HCT116 (cell line): ENCODE measurements at places on chromosomes 6 and 20. TPM values are rescaled to one million over a fixed set of nuclear protein-coding genes. Genes with fewer than 3 reads are reported as not detected.
A peak's percentile ranks its signal among the peaks of the same experiment; 100 is the strongest.

Gene SLC22A16
- not detected for total RNA-seq

Gene SULF2
- 13.0 TPM for total RNA-seq

Gene BPIFB3
- not detected for total RNA-seq

Gene RAET1E
- total RNA-seq, result 3.9 TPM

- H3K4me1 ChIP-seq, result peaks cover 22% of the 10 kb centered on the region
- H3K4me3 ChIP-seq, result no peak overlapping the region
- peaks cover 55% of the 10 kb centered on the region for H3K27me3 ChIP-seq
These were observed 9.6 kb downstream of the VSX1 start for GRCh38 chr20:25072226-25072811.

DNA sequence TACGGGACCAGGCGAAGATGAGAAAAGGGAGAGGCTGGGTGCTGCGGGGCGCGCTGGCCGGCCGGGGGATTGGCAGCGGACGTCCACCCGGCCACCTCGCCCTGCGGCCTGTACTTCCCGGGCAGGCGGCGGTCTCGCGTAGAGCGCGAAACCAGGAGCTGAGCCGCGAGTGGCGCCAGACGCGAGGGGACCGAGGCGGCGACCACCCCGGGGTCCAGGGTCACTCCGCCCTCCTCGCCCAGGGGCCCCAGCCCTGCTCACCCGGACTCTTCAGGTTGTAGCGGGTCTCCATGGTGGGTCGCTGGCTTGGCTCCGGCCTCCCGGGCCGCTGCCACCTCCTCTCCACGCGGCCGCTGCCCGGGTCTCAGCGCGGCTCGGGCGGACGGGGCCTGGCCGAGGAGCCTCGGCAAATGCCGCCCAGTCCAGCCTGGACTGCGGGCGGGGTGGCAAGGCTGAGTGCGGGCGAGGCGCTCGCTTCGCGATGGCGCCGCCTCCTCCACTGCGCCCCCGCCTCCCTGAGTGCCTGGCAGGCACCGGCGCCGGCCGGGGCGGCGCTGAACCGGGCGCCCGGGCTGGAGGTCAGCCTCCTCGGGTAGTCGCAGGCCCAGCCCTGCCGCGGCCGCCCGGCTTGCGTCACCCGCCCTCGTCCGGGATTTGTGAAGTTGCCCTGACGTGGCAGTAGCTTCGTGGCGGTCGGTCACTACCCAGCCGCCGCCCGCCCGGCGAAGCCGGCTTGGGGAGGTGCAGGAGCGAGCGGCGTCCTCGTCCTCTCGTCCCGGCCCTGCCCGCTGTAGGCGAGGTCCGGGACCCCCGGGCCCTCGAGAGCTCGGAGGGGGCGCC, at the start of gene UBE2J1:
Gene UBE2J1, minus strand, starts transcription at position 445 of the 840 bp plus-strand sequence. Its CDS starts 153 bp downstream, at position 292.
- H3K27ac ChIP-seq, result peak within 1 kb of the TSS; percentile 79
- DNase-seq, result peak; percentile 57
- H3K27me3 ChIP-seq, result no peaks in the 10 kb centered on the region
- peak within 1 kb of the TSS; percentile 71 for H3K4me3 ChIP-seq

- no peaks in the 10 kb centered on the region for H3K27me3 ChIP-seq
- no peaks in the 10 kb centered on the region for H3K36me3 ChIP-seq
- peaks cover 21% of the 10 kb centered on the region for H3K4me1 ChIP-seq
- no peak for DNase-seq
These were observed at the start of gene GCNT2 for GRCh38 chr6:10521104-10521808. GCNT2 (plus strand) TSS chr6:10521351; CDS start chr6:10528912, 7,561 bp downstream.

GRCh38 chr6:154113392-154113791, 74.4 kb downstream of the OPRM1 start:
- H3K4me1 ChIP-seq, result peaks cover 6% of the 10 kb centered on the region
- no peaks in the 10 kb centered on the region; the same call in 1 of the 2 replicates for H3K27me3 ChIP-seq
- DNase-seq, result no peak
- H3K4me3 ChIP-seq, result no peak overlapping the region

GRCh38 chr6:150891888-150892485, 26.5 kb downstream of the MTHFD1L start:
- H3K4me3 ChIP-seq, result no peak overlapping the region
- peak; percentile 64 for DNase-seq
- H3K27me3 ChIP-seq, result no peaks in the 10 kb centered on the region
- no peak overlapping the region for H3K27ac ChIP-seq
- peaks cover 52% of the 10 kb centered on the region for H3K36me3 ChIP-seq

GRCh38 chr20:53692465-53693067, 98.9 kb upstream of the ZNF217 start:
- no peak overlapping the region for H3K27ac ChIP-seq
- DNase-seq, result no peak
- peaks cover 8% of the 10 kb centered on the region; the same call in 1 of the 2 replicates for H3K4me1 ChIP-seq
- H3K27me3 ChIP-seq, result no peaks in the 10 kb centered on the region
- no peaks in the 10 kb centered on the region for H3K36me3 ChIP-seq

DNA sequence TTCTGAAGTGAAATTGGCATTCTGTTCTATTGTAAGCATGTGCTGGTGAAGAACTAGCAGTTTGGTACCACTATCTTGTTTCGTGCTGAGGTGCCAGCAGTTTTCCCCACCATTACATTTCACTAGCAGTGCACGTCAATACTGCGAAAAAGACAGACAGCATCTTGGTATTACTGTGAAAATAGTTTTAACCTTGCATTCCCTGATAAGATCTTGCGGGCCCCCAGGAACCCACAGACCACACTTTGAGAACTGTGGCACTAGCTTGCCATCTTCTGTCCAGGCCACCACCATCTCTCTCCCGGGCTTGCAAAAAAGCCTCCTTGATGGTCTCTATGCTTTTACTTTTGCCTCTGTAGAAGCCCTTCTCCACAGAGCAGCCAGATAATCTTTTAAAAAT, 185.7 kb downstream of the BACH2 start:
- no peaks in the 10 kb centered on the region for H3K36me3 ChIP-seq
- no peak overlapping the region for H3K27ac ChIP-seq
- no peaks in the 10 kb centered on the region for H3K27me3 ChIP-seq
- H3K4me3 ChIP-seq, result no peak overlapping the region
- H3K4me1 ChIP-seq, result no peaks in the 10 kb centered on the region
- DNase-seq, result no peak

GRCh38 chr6:6966569-6966968, 141.2 kb upstream of the RREB1 start:
- H3K27ac ChIP-seq, result no peak overlapping the region
- no peak for DNase-seq
- no peaks in the 10 kb centered on the region for H3K27me3 ChIP-seq
- no peaks in the 10 kb centered on the region for H3K36me3 ChIP-seq
- H3K4me3 ChIP-seq, result no peak overlapping the region

- H3K36me3 ChIP-seq, result no peaks in the 10 kb centered on the region
- H3K4me3 ChIP-seq, result no peak overlapping the region
- no peaks in the 10 kb centered on the region for H3K4me1 ChIP-seq
- H3K27me3 ChIP-seq, result no peaks in the 10 kb centered on the region
These were observed 81.9 kb upstream of the BMP2 start for GRCh38 chr20:6685626-6686025.

- H3K27me3 ChIP-seq, result peaks cover 36% of the 10 kb centered on the region
- no peak overlapping the region for H3K27ac ChIP-seq
- H3K4me1 ChIP-seq, result no peaks in the 10 kb centered on the region; the same call in 1 of the 2 replicates
- H3K4me3 ChIP-seq, result no peak overlapping the region
These were observed 100.8 kb downstream of the SYCP2 start for GRCh38 chr20:59832406-59833363.

DNA sequence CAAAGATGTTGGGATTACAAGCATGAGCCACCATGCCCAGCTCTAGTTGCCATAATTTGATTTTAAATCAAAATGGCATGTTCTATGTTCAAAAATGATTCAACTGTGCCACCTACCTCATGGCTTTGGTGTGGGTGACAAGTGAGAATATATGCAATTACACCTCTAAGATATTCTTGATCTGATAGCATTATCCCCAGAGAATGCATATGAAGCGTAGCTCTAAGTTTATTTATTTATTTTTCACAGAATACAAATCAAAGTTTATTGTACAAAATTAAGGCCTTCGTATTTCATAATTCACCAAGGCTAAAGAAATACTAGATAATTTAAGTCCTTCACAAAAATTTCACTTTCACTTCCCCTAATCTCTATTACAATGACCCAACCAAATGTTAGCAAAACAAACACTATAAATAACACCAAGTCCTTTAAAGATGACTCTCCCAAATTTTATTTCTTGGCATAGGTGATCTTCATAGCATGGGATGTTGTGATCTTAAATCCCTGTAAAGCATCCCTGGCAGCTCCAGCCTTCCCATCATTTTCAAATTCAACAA, 205.9 kb upstream of the TAB2 start:
- H3K4me1 ChIP-seq, result no peaks in the 10 kb centered on the region
- no peaks in the 10 kb centered on the region for H3K27me3 ChIP-seq
- H3K36me3 ChIP-seq, result no peaks in the 10 kb centered on the region
- no peak overlapping the region for H3K27ac ChIP-seq

DNA sequence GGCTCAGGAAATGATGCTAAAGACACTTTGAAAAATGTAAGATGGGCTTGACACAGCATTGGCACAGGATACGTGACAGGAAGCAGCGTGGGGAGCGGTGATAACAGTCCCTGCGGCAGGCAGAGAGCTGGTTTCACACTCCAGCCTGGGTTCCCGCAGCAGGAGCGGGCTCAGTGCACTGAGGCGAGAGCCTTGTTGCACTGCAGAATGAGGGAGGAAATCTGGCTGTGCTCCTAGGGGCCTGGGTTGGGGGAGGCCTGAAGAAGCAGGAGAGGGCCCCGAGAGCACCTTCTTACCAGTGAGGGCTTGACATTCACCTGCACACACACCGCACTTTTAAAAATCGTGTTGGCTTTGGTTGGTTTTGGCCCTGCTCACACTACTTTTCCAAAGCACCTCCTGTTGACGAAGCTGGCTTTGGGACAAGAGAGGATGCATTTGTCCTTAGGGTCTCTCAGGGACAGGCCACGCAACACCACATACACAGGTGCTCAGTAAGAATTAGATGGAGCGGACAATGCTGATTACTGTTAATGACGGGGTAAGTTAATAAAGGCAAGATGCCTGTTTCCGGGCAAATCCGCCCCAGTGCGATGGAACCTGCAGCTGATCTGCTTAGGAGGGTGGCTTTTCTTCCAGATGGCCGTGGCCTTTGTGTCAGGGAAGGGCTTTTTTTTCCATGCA, 49.4 kb upstream of the ARMC2 start:
- no peak for DNase-seq
- no peaks in the 10 kb centered on the region for H3K4me1 ChIP-seq
- 0 out of 2 replicates have a peak, but pooled peaks cover 4% of the 10 kb centered on the region for H3K27me3 ChIP-seq
- no peak overlapping the region for H3K27ac ChIP-seq
- no peak overlapping the region for H3K4me3 ChIP-seq

DNA sequence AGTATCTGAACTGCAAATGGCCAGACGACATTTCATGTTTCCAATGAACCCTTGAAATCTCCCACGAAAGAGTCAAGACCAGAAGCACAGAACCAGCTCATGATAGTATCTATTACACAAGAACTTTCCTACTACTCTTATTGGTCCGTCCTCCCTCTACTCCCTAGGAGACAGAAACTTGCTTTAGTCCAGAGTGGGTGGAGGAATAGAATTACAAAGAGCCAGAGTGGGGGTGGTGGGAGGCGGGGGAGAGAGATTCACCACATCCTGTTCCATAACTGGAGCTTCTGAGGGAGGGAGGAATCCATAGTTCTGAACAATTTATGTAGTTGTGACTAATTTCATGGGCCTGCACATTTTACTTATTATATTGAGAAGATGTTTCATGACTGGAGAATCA, 18.5 kb upstream of the WFDC10A start:
- H3K4me1 ChIP-seq, result peaks cover 5% of the 10 kb centered on the region; the same call in 1 of the 2 replicates
- peak overlapping the region; percentile 13; the same call in 1 of the 2 replicates for H3K4me3 ChIP-seq
- H3K36me3 ChIP-seq, result no peaks in the 10 kb centered on the region
- peak; percentile 39 for DNase-seq

GRCh38 chr6:33677143-33677660, 34.3 kb downstream of the UQCC2 start:
- DNase-seq, result no peak
- no peak overlapping the region for H3K27ac ChIP-seq
- no peak overlapping the region for H3K4me3 ChIP-seq
- H3K27me3 ChIP-seq, result no peaks in the 10 kb centered on the region

- no peaks in the 10 kb centered on the region for H3K27me3 ChIP-seq
- no peak overlapping the region for H3K4me3 ChIP-seq
- no peak for DNase-seq
- H3K36me3 ChIP-seq, result no peaks in the 10 kb centered on the region
These were observed 2.1 kb downstream of the TSPYL4 start for GRCh38 chr6:116251568-116252384.
